ENCODE measurements at places on chromosomes 3 and 15.

DNA sequence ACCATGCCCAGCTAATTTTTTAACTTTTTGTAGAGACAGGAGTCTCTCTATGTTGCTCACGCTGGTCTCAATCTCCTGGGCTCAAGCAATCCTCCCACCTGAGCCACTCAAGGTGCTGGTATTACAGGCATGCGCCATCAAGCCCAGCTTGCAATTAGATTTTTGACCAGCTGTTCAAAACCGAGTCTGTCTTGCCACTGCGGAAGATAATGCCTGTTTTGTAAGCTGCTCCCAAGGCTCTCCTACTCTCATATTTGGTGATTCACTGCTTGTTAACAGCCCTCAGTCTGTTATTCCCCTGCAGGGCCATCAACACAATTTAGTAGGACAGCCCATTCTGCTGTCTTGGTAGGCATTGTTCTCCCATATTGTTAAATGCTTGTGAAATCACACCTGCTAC, 17.8 kb upstream of the MCCC1 start:
- no peak for DNase-seq

- no peak for DNase-seq
Observed at GRCh38 chr3:66450390-66451022, 50.3 kb downstream of the LRIG1 start.

DNA sequence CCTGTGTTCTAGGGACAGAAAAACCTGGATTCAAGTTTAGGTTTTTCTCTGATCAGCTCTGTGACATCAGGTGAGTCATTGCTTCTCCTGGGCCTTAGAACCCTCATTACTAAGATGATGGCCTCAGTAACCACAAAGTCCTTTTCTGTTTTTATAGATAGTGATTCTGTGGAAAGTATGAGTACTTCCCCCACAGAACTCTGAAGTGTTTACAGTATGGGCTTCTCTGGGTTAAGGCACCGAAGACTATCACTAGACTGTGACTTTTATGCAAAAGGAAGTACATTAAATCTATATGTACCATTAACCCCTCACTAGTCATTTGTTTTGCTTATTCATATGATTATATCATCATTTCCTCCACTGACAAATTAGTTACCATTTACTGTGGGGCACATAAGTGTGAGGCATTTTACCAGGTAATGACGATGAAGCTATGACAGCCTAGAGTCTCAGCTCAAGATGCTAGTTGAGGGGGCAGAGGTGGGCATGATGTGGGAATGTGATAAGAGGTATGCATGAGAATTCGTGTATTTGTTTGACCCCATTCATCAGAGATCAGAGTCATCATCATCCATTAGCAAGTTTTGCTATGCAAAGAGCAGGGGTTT, 15.0 kb upstream of the RORA start:
- DNase-seq, result peak; percentile 6

- no peak for DNase-seq
Observed at GRCh38 chr15:80404057-80404760, at the start of gene ARNT2. ARNT2 (plus strand) TSS chr15:80404382; CDS start chr15:80404516, 134 bp downstream.

DNA sequence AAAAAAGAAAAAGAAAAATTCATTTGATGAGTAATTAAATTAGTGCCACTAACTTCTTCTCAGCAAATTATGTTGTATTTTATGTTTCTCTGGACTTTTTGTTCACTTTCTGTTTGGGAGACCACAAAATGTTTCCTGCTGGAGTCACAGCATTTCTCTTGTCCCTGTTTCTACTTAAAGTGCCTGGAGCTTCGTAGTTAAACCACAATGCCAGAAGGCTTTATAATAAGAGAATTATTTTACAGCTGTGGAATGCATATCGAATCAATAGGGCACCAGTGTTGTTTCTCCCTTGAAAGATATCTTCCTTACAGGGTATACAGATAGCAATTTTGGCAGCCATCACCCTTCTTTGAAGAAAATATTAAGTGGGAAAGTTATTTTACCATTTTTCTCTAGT, 3.2 kb downstream of the DTWD1 start:
- no peak for DNase-seq

GRCh38 chr15:93311620-93312019, 222.6 kb upstream of the RGMA start:
- no peak for DNase-seq

DNA sequence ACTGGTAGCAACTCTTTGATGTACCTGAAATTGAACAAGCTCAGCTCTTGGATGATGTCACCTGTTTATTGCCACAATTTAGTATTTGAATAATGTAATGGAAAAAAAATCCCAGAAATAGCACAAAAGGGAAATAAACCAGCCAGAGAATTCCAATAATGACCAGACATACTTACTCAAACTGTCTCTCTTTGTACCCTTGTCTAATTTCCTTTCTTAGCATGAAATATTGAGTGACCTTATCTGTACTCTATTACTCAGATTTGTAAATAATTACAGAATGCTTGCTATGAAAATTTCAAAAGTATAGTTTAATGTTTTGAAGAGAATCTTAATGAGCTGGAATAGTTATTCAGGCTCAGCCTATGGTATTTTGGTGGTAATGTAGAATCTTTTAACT, 555.4 kb upstream of the SGO1 start:
- DNase-seq, result no peak

DNA sequence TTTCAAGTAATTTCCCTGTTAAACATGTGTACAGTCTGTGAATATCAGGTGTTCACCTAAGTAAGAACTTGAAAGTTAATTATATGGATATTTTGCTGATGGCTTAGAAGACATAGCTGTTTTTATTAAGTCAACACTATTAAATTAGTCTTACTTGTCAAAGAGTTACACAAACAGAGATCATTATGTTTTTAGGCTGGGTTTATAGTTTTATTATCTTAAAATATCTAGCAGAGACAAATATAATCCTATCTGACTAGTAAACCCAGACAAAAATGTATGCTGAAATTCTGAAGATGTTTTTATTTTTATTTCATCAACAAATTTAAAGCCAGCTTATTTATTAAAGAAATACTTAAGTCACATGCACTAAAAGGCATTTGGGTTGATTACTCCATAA, 51.2 kb upstream of the CCK start:
- DNase-seq, result no peak

- DNase-seq, result no peak
Observed at GRCh38 chr15:38842226-38842625, 277.6 kb upstream of the RASGRP1 start.

DNA sequence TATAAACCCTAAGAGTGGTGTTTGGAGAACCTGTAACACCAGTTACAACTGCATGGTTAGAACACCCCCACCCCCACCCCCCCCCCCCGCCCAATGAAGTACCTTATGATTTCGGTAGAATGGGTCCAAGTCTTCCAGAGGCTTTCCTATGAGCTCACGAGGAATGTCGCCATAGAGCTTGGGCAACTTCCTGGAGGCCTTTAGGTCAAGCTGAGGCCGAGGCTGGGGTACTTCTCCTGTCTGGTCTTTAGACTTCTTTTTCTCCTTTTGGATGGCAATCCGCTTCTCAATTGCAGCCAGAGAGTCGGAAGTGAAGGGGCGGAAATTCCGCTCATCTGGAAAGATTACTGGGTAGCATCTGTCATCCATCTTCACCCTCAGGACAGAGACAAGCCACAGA, 101.8 kb downstream of the SCN11A start:
- DNase-seq, result no peak

- DNase-seq, result no peak
Observed at GRCh38 chr3:195128255-195129071, 142.5 kb downstream of the XXYLT1 start.

- DNase-seq, result peak; percentile 15
Observed at GRCh38 chr3:124650798-124651197, 79.5 kb upstream of the UMPS start.

GRCh38 chr3:141802316-141803077, 39.3 kb downstream of the GRK7 start:
- DNase-seq, result no peak

GRCh38 chr3:16050641-16051467, 123.6 kb upstream of the GALNT15 start:
- DNase-seq, result no peak

- DNase-seq, result no peak
Observed at GRCh38 chr15:85707519-85708338, 87.0 kb downstream of the KLHL25 start.

- DNase-seq, result no peak
Observed at GRCh38 chr3:104687362-104687761, 679.3 kb upstream of the ALCAM start.

GRCh38 chr15:86773736-86774135, 694.1 kb downstream of the AGBL1 start:
- no peak for DNase-seq

DNA sequence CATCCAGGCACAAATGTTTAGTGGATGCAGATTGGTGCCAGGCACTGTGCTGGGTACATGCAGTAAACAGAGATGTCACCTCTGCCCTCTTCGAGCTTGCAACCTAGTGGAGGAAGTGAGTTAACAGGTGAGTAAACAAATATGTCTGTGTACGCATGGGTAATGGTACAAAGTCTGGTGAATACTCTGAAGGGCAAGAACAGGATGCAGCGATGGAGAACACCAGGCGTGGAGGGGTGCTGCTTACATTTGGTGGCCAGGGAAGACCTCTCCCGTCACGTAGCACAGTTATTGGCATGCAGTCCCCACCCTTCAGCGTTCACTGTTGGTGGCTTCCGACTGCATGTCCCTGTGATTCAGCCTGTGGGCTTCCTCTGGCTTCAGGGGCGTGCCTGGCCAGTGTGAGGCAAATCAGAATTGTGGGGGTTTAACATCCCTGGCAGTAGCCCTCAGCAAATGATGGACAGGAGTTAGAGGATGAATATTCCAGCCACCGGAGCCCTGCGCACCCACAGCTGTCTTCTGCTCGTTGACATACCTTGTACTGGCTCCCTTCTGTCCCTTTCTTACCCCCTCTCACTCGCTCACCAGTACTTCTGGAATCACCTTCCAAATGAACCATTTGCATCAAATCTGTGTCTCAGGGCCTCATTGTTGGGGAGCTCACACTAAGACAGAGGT, 9.1 kb upstream of the HDAC11 start:
- no peak for DNase-seq

GRCh38 chr3:125211523-125212090, 941 bp downstream of the SLC12A8 start:
- DNase-seq, result no peak

GRCh38 chr3:61451841-61452240, 109.5 kb upstream of the PTPRG start:
- no peak for DNase-seq

- no peak for DNase-seq
Observed at GRCh38 chr3:158105119-158105709, 1.0 kb downstream of the SHOX2 start.

DNA sequence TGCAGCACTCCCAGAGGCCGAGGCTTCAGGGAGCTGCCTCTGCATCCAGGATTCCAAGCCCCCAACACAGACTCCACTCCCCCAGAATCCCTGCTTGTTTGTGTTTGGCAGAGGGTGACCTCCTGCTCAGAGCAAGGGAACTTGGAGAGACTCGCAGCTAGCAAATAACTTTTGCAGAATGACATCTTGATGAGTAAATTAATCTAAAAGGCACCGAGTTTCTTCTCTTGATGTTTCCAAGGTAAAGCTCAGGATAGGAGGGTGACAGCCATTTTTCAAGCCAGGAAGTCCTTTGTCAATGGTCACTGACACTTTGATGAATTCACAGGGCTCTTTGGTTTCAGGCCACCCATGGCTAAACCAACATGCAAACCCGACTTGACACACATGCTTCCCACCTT, 523.0 kb downstream of the NTRK3 start:
- DNase-seq, result no peak

GRCh38 chr3:9012521-9012920, 49.2 kb upstream of the RAD18 start:
- no peak for DNase-seq

GRCh38 chr3:134464064-134464688, 21.6 kb downstream of the ANAPC13 start:
- no peak for DNase-seq

- no peak for DNase-seq
Observed at GRCh38 chr15:90336705-90337141, 15.4 kb upstream of the ZNF774 start.

- DNase-seq, result no peak
Observed at GRCh38 chr3:160312014-160312624, 86.9 kb downstream of the C3orf80 start.

GRCh38 chr3:158488670-158489069, 82.3 kb upstream of the MLF1 start:
- no peak for DNase-seq

DNA sequence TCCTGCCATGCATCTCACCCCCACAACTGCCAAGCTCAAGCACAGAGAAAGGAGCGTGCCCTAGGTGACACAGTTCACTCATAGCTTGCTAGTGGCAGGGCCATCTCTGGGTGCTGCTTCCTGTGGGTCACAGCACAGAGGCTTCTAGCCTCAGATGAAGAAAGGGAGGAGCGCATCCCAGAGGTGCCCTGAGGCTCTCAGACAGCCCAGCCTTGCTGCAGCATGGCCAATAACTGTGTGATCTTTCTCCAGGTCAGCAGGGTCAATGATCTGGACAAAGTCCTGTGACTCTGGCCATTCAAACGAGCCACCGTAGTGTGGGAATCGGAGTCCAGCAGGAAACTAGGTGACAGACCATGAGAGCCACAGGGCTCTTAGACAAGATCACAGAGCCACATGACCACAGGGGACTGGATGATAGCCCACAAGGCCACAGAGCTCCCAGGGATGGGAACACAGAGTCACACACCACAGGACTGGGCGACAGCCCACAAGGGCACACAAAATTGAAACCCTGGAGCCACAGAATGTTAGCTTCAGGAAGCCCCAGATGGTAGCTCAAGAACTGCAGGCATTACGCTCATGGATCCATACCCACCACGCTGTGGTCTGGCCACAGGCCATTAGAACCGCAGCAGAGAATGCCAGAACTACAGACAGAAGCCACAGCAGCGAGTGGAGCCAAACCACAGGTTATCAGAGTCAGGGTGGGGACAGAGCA, 25.9 kb upstream of the GRIP2 start:
- no peak for DNase-seq

DNA sequence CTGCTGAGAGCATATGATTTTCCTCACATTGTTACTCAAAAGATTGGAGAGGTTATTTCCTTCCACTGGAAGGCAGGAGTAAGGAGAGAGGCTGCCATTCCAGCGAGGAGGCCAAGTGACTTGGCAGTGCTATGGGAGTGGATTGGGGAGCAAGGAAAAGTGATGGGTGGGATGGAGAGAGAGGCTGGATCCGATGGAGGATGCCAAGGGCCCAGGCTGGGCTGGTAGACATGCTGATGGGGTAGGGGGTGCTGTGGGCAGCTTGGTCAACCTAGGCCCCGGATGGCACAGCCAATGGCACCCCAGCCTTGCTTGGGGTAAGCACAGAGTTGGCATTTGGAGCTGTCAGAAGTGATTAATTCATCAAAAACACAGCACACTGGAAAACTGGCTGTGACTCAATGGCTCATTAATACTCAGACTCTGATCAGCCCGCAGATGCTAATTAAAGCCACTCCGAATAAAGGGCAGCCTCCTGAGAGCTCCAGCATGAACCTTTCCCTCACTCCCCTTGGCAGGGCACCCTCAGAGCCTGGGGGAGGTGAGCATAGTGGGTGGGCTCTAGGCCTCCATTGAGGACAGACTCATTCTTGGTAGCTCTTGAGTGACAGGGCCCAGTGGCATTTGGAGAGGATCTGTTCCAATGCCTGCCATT, 22.1 kb upstream of the SLC6A1 start:
- no peak for DNase-seq

Measured in activated T-cell treated with anti-CD3 and anti-CD28 coated beads for 48 hours (primary cell).